T follicular helper cell (primary cell): ENCODE measurements at places on chromosomes 2 and 18.

- no peak for DNase-seq
Measured at GRCh38 chr18:36401462-36401861, 103.9 kb downstream of the FHOD3 start.

DNA sequence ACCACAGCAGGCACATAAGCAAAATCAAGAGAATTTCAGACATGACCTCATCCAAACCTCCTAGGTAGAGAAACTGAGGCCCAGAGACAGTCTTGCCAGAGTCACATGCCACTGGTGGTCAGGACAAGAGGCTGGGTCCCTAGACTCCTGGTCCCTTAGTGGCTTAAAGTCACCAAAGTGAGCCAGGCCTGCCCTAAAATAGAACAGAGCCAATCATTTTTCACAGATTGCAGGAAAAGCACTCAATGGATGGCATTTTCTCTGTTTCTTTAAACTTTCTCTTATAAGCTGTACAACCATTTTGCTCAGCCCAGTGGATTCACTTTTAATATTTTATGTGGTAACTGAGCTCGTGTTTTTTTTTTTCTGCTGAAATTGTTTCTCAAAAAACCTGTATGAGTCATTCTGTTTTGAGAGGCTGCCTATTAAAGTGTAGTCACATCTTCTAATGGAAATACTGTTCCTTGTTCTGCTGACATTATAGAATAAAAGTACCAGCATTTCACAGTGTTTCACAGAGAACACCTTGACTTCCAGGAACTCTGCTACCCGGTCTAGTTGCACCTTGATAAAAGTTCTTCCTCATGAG is 29.6 kb downstream of the STEAP3 start:
- DNase-seq, result no peak

- no peak for DNase-seq
Measured at GRCh38 chr2:220270481-220271070, 643.1 kb downstream of the SLC4A3 start.

DNA sequence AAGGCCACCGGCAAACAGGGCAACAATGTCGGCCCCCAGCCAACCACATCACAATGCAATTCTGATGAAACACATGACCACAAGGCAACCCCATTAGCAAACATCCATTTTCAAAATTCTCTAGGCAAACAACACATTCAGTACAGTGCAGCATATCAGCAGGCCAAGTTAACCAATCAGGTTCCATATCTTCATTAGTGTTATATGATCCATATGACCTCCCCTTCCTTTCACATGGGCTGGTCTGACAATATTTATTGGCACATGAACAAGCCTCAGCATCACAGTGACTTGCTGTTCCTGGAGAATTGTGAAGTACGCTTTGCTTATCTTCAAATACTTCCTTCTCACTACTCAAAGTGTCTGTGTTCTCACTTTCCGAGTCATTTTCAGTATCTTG is 19.8 kb downstream of the RNF103 start:
- no peak for DNase-seq

- DNase-seq, result no peak
Measured at GRCh38 chr2:147428120-147428747, 416.6 kb upstream of the ACVR2A start.

DNA sequence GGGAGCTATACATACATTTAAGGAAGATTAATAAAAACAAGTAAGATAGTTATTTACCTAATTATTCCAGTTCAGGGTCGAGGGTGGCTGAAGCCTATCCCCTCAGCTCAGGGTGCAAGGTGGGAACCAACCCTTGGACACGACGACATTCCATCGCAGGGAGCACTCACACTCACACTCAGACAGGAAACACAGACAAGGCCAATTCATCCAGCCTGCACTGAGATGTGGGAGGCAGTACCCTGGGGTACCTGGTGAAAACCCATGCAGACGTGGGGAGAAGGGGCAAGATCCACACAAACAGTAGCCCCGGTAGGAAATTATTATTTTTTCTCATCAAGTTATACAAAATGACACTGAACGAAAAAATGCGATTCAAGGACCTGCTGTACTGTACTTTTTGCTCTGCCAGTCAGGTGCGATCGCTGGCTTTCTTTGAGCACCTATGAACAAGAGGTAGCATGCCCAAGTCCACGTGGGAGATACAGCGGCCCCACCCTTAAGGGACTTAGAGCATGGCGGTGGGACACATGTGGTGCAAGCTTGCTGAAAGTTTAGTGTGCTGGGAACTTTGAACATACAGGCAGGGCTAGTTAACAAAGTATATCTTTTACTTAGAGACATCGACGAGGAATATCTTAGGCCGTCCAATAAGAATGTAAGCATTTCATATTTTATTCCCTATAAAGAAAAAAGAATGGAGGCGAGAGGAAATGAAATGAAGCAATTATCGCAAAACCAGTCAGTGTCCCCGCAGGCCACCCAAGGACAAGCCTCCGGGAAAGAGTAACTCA is 624 bp downstream of the METTL8 start:
- peak; percentile 18 for DNase-seq

GRCh38 chr2:106269591-106270291 is 75.6 kb upstream of the UXS1 start:
- no peak for DNase-seq

GRCh38 chr18:58863539-58864145 is 1.0 kb upstream of the ZNF532 start:
- DNase-seq, result peak; percentile 5

- no peak for DNase-seq
Measured at GRCh38 chr18:78822171-78822948, 157.3 kb upstream of the SALL3 start.

- no peak for DNase-seq
Measured at GRCh38 chr2:172673056-172673683, 62.5 kb upstream of the RAPGEF4 start.

DNA sequence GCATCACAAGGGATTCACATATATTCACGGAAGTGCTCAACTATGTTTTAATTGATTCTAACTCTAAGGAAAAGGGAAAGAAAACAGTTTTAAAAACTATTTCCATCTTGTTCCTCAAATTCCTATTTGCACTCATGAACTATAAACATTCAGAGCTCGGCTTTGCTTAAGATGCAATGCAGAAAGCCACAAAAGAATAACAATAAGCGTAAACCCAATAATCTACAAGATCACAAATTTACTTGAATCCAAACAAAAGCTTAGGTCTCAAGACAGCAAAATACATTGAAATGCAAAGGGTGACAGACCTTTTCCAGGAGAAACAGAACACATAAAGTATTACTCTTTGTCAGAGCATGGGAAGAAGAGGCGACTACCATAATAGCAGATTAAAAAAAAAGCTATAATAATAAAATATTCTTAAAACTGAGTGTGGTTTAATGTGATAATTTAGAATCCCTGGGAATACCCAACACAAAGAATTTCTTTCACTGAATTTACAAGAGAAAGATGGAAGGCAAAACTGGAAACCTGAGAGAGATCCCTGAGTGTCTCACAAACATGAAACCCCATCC is 1094.9 kb downstream of the LRP1B start:
- no peak for DNase-seq

DNA sequence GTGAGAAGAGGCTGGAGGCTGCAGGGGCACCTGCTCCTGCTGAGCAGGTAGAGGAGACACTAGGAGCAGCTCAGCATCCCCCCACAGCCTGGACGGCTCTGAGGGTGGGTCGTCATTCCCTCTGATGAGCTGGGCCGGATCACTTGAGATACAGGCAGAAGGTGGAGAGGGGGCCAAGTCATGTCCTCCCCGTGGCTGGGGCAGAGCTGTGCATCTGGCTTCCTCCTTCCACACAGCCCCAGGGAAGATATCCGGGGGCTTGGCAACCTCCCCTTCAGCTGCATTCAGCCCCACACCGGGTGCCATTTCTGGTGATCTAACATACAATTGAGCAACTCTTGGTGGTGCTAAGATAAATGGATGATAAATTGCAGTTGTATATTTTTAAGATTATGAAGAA is 236.9 kb downstream of the LDLRAD4 start:
- no peak for DNase-seq

DNA sequence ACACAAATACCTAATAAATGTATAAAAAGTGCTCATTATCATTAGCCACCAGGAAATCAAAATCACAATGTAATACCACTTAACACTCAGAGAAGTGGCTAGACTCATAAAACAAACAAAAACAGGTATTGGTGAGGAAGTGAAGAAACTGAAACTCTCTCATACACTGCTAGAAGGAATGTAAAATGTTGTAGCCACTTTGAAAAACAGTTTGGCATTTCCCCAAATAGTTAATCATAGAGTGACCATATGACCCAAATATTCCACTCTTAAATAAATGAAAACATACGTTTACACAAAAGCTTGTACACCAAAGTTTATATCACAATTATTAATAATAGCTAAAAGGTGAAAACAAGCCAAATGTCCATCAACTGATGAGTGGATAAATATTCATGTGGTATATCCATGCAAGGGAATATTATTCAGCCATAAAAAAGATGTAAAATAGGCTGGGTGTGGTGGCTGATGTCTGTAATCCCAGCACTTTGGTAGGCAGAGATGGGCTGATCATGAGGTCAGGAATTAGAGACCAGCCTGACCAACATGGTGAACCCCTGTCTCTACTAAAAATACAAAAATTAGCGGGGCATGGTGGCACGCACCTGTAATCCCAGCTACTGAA is 86.2 kb upstream of the COL5A2 start:
- DNase-seq, result no peak

GRCh38 chr2:191009541-191010374 is 4.2 kb downstream of the STAT1 start:
- no peak for DNase-seq

GRCh38 chr2:200138391-200139124 is 167.9 kb upstream of the SPATS2L start:
- DNase-seq, result no peak

GRCh38 chr2:109331896-109332848 is 203.2 kb downstream of the SH3RF3 start:
- no peak for DNase-seq

DNA sequence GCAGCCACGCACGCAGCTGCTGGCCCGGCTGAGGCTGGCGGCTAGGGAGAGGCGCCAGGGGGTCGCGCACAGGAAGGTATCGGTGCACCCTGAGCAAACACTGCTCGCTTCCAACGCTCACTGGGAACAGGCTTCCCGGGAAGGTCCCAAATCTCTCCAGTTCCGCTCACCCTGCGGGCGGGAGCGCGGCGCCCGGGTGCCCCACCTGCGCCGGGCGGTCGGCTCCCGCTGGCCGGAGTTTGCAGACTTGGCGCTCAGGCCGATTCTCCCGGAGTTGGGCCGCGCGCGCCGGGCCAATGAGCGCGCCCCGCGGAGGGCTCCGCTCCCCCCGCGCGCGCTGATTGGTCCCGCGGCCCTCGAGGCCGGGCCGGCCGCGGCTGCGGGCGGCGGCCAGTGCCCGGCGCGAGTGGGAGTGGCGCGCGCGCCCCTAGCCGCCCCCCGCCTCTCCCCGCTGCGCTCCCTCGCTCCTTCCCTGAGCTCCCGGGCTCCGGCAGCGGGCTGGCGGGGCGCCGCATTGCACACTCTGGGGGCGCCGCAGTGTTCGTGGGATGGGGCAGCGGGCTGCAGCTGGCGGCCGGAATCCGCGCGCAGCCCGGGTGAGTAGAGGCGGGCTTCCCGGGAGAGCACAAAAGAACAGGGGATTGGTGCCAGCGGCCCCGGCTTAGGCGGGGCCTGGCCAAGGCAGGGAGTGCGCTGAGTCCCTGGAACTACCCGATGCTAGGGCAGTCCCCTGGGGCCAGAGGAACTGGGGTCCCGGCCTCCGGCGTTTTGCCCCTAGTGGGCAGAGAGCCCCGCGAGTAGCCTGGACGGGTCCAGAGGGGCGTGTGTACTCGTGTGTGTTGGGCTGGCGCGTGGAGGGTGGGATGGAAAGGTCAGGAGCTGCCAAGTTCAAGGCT is at the start of gene LYPD6:
LYPD6 (plus strand) TSS at position 461 of the 896 bp plus-strand sequence. CDS start 107,122 bp downstream, outside the sequence.
- DNase-seq, result no peak

- no peak for DNase-seq
Measured at GRCh38 chr2:145114726-145115125, 594.8 kb upstream of the ZEB2 start.

DNA sequence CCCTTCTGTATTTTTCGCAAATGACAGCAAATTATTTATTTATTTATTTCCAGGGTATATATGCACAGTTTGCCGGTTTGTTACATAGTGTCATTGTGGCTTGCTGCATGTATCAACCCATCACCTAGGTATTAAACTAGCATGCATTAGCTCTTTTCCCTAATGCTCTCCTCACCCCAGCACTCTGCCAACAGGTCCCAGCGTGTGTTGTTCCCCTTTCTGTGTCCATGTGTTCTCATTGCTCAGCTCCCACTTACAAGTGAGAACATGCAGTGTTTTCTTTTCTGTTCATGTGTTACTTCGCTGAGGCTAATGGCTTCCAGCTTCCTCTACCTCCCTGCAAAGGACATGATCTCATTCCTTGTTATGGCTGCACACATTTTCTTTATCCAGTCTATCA is 592.3 kb downstream of the TRIB2 start:
- DNase-seq, result no peak

GRCh38 chr2:99854236-99854852 is 288.0 kb downstream of the AFF3 start:
- DNase-seq, result no peak

GRCh38 chr2:23432531-23432930 is 47.6 kb downstream of the KLHL29 start:
- DNase-seq, result no peak

DNA sequence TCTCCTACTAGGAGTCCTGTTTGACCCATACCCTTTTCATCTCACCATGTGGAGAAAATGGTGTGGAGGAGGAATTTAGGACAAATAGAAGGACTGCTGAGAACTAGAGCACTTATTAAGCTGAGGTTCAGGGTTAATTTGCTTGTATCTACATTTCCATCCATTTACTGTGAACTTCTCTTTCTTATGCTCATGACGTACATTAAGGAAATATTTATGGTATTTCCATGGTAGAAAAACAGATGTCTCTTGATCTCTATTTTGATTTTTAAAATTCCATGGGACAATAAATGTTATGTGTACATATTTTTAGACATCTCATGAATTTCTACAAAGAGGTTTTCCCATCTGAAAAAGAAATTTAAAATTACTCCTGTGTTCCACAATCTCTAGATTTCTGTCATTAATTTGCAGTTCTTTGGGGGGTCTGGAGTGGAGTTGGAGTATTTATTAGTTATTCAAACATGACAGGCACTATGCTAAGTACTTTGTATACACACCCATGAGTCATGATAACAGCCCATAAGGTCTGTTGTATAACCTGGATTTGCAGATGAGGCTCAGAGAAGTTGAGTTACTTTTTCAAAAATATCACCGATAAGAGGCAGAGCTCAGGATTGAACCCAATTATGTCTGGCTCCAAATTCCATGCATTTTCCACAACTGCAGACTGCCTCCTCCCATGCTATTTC is 112.6 kb downstream of the COPS8 start:
- DNase-seq, result no peak

DNA sequence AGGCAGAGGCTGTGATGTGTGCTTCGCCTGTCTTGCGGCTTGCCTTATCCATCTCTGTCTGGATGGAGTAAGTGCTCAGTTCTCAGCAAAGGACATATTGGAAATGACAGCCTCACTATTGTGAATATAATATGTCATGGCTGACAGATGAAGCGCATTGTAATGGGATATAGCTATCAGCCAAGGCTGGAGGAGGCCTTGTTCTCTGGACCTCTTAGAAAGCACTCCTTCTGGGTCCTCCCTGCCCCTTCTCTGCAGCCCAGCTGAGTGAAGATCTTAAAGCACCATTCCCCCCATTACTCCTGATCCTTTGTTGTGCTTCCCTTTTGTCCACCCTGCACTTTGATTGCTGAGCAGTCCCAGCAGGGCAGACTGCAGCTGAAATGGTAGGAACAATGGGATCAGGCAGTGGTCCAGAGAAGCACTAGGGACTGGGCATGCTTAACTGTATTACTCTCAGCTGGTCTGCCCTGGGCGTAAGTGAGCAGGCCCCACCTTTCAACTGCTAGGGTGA is 265.3 kb downstream of the SETBP1 start:
- no peak for DNase-seq

- DNase-seq, result no peak
Measured at GRCh38 chr2:196208915-196209314, 37.5 kb upstream of the STK17B start.

GRCh38 chr18:50460716-50461115 is 85.9 kb downstream of the SKA1 start:
- no peak for DNase-seq
